Left lung (tissue), 14 donors: ENCODE measurements at places on chromosomes 1 and 21. TPM values are rescaled to one million over a fixed set of nuclear protein-coding genes. Genes with fewer than 3 reads are reported as not detected.

DNA sequence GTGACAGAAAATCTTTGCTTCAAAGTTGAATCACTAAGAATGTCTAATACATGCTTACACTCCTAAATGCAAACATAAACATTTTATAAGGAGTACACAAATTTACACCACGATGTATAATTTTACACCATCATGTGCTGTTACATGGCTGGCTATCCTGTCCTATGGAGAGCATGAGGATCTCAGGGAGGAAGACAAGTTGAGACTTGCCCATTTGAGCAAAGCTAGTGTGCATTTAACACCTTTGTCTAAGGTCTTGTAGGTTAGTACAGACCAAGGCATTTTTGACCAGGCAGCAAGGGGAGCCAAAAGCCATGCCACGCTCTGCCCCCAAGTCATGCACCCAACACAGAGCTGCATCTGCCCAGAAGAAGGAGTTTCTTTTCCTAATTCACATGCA is 14.5 kb upstream of the COG2 start:
- no peaks in the 10 kb centered on the region for H3K4me1 ChIP-seq
- H3K4me3 ChIP-seq = no peak overlapping the region
- H3K27me3 ChIP-seq = peaks cover 9% of the 10 kb centered on the region
- H3K36me3 ChIP-seq = no peaks in the 10 kb centered on the region
- no peak for DNase-seq
- H3K27ac ChIP-seq = no peak overlapping the region

DNA sequence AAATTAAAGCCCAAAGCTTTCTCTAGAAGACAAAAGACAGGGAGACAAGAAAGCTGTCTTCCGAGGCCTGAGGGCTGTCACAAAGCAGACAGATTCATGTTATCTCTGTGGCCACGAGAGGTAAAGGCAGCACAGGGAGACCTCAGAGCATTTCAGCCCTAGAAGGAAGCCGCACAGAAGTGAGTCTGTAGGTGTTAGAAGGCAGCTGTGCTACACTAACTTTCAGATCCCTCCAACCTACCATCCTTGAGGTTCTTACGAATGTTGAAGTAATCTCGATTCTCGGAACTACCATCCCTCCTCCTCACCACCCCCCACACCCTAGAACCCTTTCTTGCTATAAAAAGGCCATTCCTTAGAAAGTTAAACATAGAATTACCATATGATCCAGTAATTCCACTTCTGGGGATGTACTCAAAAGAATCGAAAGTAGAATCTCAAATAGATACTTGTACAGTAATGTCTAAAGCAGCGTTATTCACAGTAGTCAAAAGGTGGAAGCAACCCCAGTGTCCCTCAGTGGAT is 21.5 kb upstream of the LYST start:
- peak overlapping the region; percentile 37 for H3K27ac ChIP-seq
- H3K27me3 ChIP-seq = no peaks in the 10 kb centered on the region
- H3K4me3 ChIP-seq = no peak overlapping the region
- H3K36me3 ChIP-seq = no peaks in the 10 kb centered on the region

DNA sequence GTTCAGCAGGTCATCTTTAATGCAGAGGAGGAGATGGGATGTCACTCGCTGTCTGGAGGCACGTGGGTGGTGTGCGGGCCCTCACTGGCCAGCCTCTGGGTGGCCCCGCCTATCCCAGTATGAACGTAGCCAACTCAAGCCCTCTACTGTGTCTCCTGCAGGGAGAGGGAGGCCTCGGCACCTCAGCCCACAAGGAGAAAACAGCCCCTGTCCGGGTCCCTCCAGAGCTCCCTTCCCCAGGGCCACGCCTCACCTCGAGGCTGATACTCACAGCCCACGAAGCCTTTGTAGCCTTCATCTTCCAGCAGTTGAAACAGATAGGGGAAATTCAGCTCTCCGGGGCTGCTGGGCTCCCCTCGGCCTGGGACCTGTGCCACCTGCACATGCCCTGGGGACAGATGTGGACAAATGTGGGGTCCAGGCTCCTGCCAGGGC is 2.6 kb downstream of the HYI start:
- H3K27ac ChIP-seq = no peak overlapping the region
- peaks cover 5% of the 10 kb centered on the region for H3K36me3 ChIP-seq
- no peak for DNase-seq
- H3K4me3 ChIP-seq = no peak overlapping the region
- no peaks in the 10 kb centered on the region for H3K27me3 ChIP-seq

- no peaks in the 10 kb centered on the region for H3K4me1 ChIP-seq
- H3K4me3 ChIP-seq = no peak overlapping the region
- no peak overlapping the region for H3K27ac ChIP-seq
Measured at GRCh38 chr21:44695184-44695583, 1.8 kb upstream of the KRTAP10-12 start.

GRCh38 chr1:155128755-155129473 is 1.2 kb downstream of the EFNA1 start:
- H3K27me3 ChIP-seq = peaks cover 57% of the 10 kb centered on the region
- peaks cover 27% of the 10 kb centered on the region for H3K36me3 ChIP-seq
- H3K27ac ChIP-seq = peak overlapping the region; percentile 84
- H3K4me1 ChIP-seq = peaks cover 78% of the 10 kb centered on the region

DNA sequence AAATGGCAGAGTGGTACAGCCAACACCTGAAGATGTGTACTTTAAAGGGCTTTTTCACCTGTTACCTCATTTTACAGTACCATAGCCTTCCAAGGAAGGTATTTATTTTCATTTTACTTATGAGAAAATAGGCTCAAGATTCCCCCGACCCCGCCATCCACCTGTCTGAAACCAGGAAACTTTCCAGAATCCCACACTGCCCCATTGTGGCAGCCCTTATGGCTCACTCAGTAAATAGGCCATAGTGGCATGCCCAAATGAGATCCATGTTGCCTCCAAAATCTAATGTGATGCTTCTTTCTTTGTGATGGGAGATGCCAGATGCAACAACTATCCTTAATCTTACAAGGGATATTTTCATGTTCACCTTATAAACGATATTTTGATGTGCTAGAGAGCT is 97.8 kb downstream of the EBNA1BP2 start:
- no peaks in the 10 kb centered on the region for H3K4me1 ChIP-seq
- no peaks in the 10 kb centered on the region for H3K27me3 ChIP-seq
- DNase-seq = no peak
- H3K27ac ChIP-seq = no peak overlapping the region

GRCh38 chr1:42926879-42927242 is 31.8 kb downstream of the SLC2A1 start:
- no peaks in the 10 kb centered on the region for H3K27me3 ChIP-seq
- H3K27ac ChIP-seq = no peak overlapping the region
- H3K4me1 ChIP-seq = peaks cover 10% of the 10 kb centered on the region
- H3K36me3 ChIP-seq = no peaks in the 10 kb centered on the region

DNA sequence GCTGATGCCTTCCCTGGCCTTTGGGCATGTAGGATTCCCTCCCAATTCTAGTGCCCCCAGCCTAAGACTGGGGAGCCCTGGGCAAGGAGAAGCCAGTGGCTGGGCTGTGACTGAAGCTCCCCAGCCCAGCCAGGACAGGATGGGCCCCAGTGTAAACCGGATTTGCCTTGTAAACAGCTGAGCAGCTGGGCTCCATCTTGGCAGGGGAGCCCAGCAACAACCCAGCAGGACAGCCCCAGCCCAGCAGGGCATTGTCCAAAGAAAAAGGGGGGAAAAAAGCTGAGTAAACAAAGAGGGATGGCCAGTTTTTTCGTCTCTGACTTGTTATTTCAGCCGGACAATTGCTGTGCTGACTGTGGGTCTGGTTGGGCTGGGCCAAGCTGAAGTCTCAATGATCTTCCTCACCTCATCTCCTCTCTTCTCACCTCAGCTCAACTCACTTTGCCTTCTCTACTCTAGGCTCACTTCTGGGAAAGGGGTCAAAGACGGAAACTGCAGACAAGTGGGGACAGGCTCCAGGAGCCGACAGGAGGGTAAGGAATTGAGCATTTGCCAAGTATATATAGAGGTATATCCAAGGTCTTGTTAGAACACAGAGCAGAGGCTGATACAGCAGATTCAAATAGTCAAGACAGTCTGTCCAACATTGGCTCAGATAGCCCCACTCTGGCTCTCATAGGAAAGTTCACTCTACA is 97.7 kb downstream of the TMEM53 start:
- no peaks in the 10 kb centered on the region for H3K36me3 ChIP-seq
- no peak for DNase-seq
- H3K27me3 ChIP-seq = no peaks in the 10 kb centered on the region
- H3K27ac ChIP-seq = peak overlapping the region; percentile 15
- no peaks in the 10 kb centered on the region for H3K4me1 ChIP-seq

GRCh38 chr21:36204980-36205379 is 48.4 kb downstream of the DOP1B start:
- H3K4me3 ChIP-seq = no peak overlapping the region
- no peaks in the 10 kb centered on the region for H3K27me3 ChIP-seq
- DNase-seq = no peak
- peaks cover 20% of the 10 kb centered on the region for H3K36me3 ChIP-seq
- no peak overlapping the region for H3K27ac ChIP-seq

- H3K4me3 ChIP-seq = no peak overlapping the region
- no peaks in the 10 kb centered on the region for H3K36me3 ChIP-seq
- H3K4me1 ChIP-seq = peaks cover 11% of the 10 kb centered on the region
Measured at GRCh38 chr1:94579876-94580294, 38.3 kb upstream of the F3 start.

DNA sequence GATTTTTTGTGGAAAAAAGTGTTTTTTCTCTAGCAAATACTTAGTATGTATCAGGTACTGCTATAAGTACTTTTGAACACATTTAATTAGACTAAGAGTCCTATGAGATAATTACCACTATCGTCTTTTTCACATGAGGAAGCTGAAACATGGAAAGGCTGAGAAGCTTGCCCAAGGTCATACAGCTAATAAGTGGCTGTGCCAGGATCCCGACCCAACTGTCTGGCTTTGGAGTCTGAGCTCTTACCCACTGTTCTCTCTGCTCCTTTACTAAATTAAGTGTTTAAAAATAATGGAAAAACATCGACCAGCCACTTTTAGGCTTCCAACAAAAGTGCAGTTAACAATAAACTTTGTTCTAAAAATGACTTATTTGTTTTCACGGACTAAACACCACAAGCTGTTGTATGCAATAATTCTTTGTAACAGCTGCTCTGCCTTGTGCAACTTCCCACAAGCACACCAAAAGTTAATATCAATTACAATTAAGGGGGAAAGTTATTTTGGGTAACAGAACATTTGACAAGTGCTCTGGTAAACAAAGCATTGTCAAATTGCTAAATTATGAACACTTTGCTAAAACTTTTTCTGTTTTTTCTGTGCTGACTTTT is 75.7 kb downstream of the CRB1 start:
- no peaks in the 10 kb centered on the region for H3K27me3 ChIP-seq
- H3K27ac ChIP-seq = no peak overlapping the region
- no peaks in the 10 kb centered on the region for H3K36me3 ChIP-seq
- DNase-seq = no peak
- no peaks in the 10 kb centered on the region for H3K4me1 ChIP-seq

DNA sequence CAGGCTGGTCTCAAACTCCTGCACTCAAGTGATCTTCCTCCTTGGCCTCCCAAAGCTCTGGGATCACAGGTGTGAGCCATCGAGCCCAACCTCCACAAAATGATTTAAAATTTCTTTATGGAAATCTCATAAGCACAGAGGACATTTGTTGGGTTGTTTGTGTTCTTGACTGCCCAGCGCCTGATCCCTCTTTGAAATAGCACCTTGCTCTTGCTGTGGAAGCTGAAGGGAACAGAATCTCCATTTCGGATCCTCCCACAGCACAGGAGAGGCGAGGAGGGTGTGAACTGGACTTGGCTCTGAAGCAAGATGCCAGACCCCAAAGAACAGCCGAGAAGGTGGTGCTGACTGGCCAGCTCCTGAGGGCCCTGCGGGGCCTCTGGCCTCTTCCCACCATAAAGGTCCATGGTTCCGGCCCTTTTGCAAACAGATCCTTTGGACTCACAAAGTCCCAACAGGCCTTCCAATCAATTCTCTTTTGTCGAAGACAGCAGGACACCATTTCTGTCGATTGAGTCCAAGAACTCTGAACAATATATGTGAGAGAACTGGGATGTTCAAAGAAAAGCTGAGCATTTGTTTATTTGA is 45.6 kb upstream of the COA6 start:
- H3K27ac ChIP-seq = no peak overlapping the region
- no peaks in the 10 kb centered on the region for H3K36me3 ChIP-seq
- no peak for DNase-seq
- no peak overlapping the region for H3K4me3 ChIP-seq
- no peaks in the 10 kb centered on the region for H3K27me3 ChIP-seq
- H3K4me1 ChIP-seq = peaks cover 26% of the 10 kb centered on the region

GRCh38 chr1:162380061-162380846 is 1.3 kb upstream of the C1orf226 start:
- H3K4me1 ChIP-seq = no peaks in the 10 kb centered on the region
- H3K4me3 ChIP-seq = no peak overlapping the region
- H3K27ac ChIP-seq = no peak overlapping the region
- no peaks in the 10 kb centered on the region for H3K36me3 ChIP-seq

- H3K27me3 ChIP-seq = no peaks in the 10 kb centered on the region
- no peaks in the 10 kb centered on the region for H3K36me3 ChIP-seq
- H3K4me1 ChIP-seq = peaks cover 5% of the 10 kb centered on the region
- H3K27ac ChIP-seq = no peak overlapping the region
- DNase-seq = no peak
Measured at GRCh38 chr1:184800876-184801275, 46.2 kb upstream of the EDEM3 start.

GRCh38 chr1:183937611-183938010 is 99.9 kb downstream of the COLGALT2 start:
- no peak overlapping the region for H3K27ac ChIP-seq
- H3K36me3 ChIP-seq = no peaks in the 10 kb centered on the region
- DNase-seq = no peak
- no peaks in the 10 kb centered on the region for H3K27me3 ChIP-seq

DNA sequence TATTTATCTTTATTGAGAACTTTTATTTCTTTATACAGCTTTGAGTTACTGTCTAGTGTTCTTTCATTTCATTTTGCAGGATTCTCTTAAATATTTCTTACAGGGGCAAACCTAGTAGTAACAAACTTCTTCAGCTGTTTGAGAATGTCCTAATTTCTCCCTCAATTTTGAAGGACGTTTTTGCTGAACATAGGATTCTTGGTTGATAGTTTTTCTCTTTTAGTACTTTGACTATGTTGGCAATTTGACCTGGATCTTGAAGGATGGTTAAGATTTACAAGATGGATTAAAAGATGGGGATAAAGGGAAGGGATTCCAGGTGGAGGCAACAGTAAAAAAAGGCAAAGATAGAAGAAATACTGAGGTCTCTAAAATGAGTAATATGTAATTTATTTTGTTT is 38.9 kb downstream of the XPR1 start:
- no peak for DNase-seq
- no peak overlapping the region for H3K4me3 ChIP-seq
- H3K36me3 ChIP-seq = no peaks in the 10 kb centered on the region
- no peaks in the 10 kb centered on the region for H3K4me1 ChIP-seq

Gene RNF207
- polyA plus RNA-seq = 16.3 TPM

Gene IL22RA1
- polyA plus RNA-seq = 0.32 TPM

Gene NOS1AP
- polyA plus RNA-seq = 3.4 TPM

Gene RAB3GAP2
- 34.9 TPM for polyA plus RNA-seq

Gene ZBTB8A
- 15.4 TPM for polyA plus RNA-seq

Gene HMCN1
- polyA plus RNA-seq = 38.9 TPM

Gene SPRR2E
- not detected for polyA plus RNA-seq

Gene LYPD8
- polyA plus RNA-seq = not detected

Gene CLCNKA
- 1.4 TPM for polyA plus RNA-seq

Gene HFM1
- 11.1 TPM for polyA plus RNA-seq

Gene CRYBG2
- 1.5 TPM for polyA plus RNA-seq
